RKO (cell line): ENCODE measurements at places on chromosomes 16 and 17.

DNA sequence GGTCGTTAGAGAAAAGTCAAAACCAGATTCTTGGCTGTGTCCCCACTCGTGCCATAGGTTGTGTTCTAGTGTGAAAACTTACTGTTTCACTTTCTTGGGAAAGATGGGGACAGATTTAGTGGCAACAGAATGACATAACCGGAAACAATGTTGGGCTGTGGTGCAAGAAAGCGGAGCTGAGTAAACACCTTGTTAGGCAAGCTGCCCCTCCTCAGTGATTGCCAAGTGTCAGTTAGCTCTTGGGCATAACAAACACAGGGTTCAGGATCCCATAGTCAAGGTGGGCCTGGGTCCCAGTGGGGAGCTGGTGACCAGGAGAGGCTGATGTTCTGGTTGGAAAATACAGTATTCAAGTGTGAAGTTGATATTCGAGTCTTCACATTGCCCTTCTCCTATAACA lies 15.4 kb downstream of the UBN1 start:
- no peak for DNase-seq

- DNase-seq: no peak
Measured at GRCh38 chr17:20314834-20315233, 152.5 kb downstream of the LGALS9B start.

- no peak for DNase-seq
Measured at GRCh38 chr16:75181630-75182029, 25.3 kb downstream of the CTRB2 start.

DNA sequence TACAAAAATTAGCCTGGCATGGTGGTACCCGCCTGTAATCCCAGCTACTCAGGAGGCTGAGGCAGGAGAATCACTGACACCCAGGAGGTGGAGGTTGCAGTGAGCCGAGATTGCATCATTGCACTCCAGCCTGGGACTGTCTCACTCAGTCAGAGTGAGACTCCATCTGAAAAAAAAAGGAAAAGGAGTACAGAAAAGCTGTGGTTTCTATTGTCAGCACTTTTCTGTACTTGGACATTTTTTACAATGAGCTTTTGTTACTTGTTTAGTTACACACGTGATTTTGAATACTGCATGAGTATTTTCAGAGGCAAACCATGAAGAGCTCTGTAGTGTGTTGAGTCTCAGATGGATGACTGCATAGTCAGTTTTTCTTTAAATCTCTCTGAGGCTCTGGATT lies 26.3 kb downstream of the ZC3H18 start:
- DNase-seq: no peak

- DNase-seq: no peak
Measured at GRCh38 chr16:28923652-28924398, 1.2 kb downstream of the RABEP2 start.

DNA sequence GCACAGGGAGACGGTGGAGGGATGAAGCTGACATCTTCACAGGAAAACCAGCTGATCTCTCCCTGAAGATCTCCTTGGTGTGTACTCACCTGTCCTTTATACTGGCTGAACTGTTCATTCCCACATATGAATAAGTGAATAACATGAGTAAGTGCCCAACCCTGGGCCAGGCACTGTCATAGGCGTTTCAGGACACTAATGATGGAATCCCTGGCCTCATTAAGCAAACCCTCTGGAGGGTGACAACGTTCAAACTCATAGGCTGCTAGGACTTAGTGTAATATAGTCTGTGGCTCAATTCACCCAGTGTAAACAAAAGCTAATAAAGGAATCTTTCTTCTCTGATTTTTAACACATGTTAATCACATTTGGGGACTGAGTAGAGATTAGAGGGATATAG lies 24.5 kb downstream of the GAS7 start:
- DNase-seq: no peak

- DNase-seq: no peak
Measured at GRCh38 chr17:37137070-37137610, 188.4 kb downstream of the AATF start.

- DNase-seq: no peak
Measured at GRCh38 chr16:10852948-10853347, 24.1 kb upstream of the CIITA start.

- DNase-seq: no peak
Measured at GRCh38 chr16:3165111-3165822, 22.7 kb upstream of the OR1F1 start.

DNA sequence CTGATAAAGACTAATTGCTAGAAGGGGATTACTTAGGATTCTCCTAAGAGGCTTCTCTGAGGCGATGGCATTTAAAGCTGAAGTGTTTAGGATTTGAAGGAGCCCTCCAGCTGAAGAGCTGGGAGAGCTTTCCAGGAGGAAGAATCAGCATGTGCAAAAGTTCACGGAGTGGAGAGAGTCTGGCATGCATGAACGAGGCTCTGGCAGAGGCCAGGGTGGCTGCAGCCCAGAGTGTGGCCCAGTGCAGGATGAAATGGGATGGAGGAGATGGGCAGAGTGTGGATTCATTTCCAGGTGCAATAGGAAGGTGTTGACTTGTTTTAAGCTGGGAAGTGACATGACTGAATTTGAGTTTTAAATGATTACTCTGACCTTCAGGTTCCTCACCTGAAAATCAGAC lies 249.0 kb upstream of the CCL2 start:
- no peak for DNase-seq

- no peak for DNase-seq
Measured at GRCh38 chr17:48990882-48991357, 6.3 kb upstream of the IGF2BP1 start.

GRCh38 chr17:11324846-11325420 lies 83.9 kb downstream of the SHISA6 start:
- DNase-seq: no peak

GRCh38 chr16:65684230-65684629 lies 562.4 kb upstream of the CDH11 start:
- peak; percentile 4 for DNase-seq

- DNase-seq: no peak
Measured at GRCh38 chr17:61299517-61300513, 99.8 kb upstream of the TBX2 start.

GRCh38 chr16:75256059-75256571 lies 4.7 kb upstream of the BCAR1 start:
- DNase-seq: no peak

GRCh38 chr16:89383095-89384003 lies 107.0 kb downstream of the ANKRD11 start:
- DNase-seq: no peak

DNA sequence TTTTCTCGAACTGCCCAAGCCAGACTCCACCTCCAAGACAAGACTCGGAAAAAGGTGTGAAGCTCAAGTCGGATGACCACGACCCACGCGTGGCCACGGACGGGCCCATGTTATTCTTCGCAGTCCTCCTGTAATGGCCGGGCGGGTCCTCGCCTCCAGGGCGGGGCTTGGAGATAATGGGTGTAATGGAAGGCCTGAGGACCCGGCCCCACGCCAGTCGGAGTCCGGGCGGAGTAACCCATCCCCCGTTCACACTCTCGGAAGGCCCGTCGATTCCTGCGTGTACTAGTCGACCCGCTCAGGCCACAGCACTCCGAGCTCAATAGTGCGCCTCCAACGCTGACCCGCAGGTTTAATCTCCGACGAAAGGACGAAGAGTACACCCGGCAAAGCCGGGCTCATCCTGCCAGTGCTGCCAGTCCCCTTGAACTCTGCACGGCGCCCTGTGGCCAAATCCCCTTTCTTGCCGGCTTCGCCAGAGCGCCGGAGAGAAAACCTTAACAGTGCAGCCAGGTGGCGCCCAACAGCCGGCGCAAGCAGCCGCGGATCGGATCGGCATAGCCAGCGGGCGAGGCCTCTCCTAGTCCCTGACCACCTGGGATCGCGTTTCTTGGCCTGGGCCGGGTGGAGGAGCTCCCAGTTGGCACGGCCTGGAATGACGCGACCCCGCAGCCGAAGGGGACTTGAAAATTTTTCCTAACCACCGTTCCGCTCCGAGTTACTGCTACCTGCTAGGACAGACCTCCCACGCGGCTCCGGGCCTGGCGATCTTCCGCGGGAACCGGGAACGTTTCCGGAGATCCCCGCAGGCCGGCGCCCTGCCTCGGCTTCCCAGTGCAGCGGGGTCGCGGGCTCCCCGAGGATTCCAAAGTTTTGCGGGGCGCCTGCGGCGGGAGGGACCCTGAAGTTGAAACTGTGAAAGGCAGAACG lies 762.0 kb downstream of the KCNJ18 start:
- no peak for DNase-seq

DNA sequence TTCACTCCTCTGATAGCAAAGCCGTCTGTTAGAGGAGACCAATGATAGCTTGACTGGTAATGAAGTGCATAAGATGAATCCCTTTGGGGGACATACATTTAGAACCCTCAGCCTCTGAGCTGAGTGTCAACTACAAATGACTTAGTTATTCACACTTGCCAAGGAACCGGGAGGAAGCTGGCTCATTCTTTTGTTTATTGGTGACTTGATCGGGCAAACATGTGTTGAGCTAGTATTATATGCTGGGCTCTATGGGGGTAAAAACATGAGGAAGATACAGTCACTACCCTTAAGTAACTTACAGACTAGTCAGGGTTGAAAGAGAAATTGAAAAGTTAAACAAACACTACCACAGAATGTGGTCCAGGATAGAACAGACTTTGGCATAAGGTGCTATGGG lies 3.0 kb downstream of the CCL16 start:
- DNase-seq: no peak

GRCh38 chr17:4250887-4251286 lies 12.9 kb downstream of the ANKFY1 start:
- DNase-seq: no peak

GRCh38 chr17:260031-260791 lies 78.8 kb upstream of the DOC2B start:
- no peak for DNase-seq

DNA sequence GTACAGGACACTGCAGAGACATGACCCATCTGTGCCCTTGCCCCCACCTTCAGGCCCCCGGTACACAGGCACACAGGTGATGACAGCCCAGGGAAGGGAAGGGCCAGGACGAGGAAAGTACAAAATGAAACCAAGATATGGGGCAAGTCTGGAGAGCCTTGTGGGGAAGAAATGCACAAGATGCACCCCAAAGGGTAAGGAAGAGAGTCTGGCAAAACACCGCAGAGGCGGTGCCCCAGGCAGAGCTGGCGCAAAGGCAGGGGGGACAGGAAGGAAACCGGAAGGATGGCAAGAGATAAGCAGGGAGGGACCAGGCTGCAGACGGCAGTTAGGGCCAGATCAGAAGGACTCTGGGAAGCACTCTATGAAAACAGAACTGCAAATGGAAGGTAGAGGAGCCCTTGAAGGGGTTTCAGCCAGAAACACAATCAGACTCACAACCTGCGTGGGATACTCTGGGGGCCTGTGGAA lies 81.4 kb downstream of the SLC39A11 start:
- no peak for DNase-seq

GRCh38 chr16:81261049-81261648 lies 22.7 kb downstream of the BCO1 start:
- no peak for DNase-seq

DNA sequence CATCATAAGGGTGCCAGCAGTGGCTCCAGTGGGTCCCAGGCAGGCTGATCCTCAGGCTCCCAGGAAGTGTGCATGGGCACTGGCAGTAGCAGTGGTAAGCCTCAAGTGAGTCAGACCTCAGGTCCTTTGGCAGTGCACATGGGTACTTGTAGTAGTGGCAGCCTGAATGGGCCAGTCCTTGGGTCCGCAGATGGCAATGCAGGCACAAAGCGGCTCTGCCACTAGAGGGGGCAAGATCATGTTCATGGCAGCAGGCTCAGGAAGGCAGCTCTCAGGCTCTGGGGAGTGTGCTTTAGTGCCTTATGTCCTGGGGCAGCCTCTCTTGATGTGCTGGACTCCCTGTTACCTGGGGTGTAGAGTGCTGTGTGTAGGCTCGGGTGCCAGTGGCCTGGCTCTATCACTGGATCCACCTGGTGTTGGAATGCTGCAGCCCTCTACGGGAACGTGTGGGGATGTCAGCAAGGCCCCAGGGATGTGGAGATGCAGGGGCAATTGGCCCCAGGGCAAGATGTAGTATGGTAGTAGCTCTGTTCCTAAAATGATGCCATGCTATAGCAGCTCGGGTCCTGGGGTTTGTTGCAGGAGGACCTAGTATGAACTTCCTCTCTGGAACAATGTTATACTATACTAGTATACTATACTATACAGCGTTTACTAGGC lies 11.0 kb downstream of the ACSM3 start:
- DNase-seq: peak; percentile 69

DNA sequence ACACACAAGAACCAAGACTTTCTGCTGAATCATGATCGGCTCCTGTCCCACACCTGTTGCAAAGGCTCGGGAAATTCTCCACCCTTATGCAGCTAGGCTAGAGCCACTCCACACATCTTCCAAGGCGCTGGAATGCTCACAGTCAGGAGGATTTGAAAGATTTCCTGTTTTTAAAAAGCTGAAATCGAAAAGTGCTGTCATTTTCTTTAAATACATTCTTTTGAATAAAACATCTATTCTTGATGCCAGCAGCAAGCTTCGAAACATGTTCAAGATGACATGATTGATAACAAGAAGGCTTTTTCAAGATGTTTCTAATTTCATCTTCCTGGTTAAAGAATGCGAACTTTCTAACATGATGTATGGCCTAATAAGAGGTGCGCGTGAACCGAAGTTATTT lies 219.7 kb upstream of the CDH5 start:
- DNase-seq: no peak

GRCh38 chr17:77735566-77736198 lies 222.8 kb upstream of the TNRC6C start:
- DNase-seq: no peak

DNA sequence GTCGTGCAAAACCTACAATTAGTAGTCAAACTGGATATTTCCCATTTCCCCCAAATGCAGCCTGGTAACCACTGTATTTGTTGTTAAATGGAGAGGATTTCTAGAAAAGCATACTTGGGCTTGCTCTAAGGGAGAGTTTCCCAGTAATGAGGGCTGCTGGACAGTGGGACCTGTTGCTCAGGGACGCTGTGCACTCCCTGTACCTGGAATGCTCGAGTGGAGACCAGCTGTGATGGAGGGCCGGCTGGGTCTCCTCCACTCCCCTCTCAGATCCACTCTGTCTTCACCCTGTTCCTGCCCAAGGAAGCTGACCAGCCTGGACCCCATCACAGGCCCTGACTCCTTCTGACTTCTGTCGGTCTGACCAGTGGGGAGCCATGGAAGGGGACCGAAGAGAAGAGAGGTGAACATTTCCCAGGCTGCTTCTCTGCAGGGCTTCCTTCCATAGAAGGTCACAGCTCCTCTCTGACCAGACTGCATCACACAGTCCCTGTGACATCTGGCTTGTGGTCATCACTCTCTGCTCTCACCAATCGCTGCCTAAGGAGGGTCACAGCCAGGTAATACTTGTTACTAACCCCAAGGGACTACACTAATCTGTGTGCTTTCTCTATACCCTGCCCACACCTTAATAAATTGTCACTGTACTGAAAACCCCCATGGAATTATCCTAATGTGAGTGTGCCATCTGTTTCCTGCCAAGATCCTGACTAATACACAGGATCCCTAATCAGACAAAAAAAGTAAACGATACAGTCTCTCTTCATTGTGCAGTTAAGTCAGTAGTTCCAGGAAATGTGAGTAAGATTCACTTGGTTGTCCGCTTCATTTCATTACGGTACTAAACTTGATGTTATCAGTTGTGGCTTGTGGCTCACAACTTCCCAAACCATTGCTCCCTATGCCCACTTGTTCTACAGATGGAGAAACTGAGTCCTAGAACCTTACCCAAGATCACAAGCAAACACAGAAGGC lies 102.4 kb downstream of the CCT6B start:
- DNase-seq: no peak
